ENCODE measurements at places on chromosomes 4 and X.

GRCh38 chrX:97860226-97860625, 976.5 kb downstream of the RPA4 start:
- DNase-seq: no peak

DNA sequence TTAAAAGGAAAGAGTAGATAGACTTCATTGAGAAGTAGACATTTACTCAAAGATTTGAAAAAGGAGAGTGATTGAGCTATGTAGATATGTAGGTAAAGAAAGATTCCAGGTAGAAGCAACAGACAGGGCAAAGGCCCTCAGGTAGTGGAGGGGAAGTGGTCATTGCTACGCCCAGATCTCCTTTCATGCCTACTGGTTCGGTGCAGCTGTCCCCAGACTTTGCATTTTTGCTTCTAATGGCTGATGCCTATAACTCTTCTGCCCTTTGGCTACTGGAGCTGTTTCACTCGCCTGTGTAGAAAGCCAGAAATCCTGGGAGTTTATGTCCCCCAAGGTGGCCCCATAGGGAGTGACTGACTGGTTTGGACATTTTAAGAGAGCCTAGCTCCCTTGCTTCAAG, 16.9 kb upstream of the ARMCX2 start:
- DNase-seq: no peak

- DNase-seq: no peak
Measured at GRCh38 chrX:28590396-28590795, 3.1 kb downstream of the IL1RAPL1 start.

DNA sequence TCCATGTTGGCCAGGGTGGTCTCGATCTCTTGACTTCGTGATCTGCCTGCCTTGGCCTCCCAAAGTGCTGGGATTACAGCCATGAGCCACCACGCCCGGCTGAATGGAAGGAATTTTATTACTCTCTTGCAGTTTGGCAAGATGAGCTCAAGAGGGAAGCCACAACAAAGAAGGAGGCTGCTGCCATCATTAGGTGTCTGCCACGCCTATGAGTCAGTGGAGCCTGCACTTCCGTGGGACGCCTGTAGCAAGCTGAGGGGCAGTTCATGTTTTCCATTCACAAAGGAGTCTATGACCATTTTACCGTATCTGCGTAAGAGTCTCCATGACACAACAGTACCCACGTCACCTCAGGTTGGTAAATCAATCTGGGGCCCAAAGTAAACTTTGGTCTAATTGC, 51.2 kb upstream of the CHRNA9 start:
- peak; percentile 31 for DNase-seq

- DNase-seq: no peak
Measured at GRCh38 chrX:124208660-124209059, 123.8 kb upstream of the TEX13D start.

DNA sequence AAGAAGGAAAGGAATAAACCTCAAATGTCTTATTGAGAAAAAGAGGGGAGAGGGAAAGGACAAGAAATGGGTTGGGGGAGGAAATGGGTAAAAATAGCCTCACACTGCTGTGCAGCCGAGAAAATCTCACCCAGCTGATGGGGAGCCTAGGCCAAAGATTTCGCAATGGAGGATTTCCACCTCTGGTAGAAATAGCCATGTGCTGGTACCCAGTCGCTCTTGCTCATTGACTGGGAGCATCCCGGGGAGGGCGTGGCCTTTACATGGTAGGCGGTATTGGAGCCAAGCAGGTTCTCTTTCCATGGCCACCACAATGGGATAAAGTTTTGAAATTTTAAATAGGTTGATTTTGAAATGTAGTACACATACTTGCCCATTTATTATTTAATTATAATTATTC, 255.1 kb upstream of the LDB2 start:
- no peak for DNase-seq

DNA sequence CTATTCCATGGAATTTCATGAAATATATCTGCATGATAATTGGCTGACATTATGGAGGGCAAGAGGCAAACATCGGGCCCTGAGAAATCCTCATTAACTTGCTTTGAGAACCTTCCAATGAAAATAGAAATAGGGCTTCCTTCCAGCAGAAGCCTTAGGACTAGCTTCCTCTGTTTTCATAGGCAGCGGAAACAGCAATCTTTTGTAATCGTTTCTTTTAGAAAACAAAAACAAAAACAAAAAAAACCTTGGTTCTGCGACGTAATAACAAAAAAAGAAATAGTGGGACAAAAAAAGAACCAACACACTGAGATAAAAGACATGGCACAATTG, 62.9 kb downstream of the GEMIN8 start:
- DNase-seq: no peak

DNA sequence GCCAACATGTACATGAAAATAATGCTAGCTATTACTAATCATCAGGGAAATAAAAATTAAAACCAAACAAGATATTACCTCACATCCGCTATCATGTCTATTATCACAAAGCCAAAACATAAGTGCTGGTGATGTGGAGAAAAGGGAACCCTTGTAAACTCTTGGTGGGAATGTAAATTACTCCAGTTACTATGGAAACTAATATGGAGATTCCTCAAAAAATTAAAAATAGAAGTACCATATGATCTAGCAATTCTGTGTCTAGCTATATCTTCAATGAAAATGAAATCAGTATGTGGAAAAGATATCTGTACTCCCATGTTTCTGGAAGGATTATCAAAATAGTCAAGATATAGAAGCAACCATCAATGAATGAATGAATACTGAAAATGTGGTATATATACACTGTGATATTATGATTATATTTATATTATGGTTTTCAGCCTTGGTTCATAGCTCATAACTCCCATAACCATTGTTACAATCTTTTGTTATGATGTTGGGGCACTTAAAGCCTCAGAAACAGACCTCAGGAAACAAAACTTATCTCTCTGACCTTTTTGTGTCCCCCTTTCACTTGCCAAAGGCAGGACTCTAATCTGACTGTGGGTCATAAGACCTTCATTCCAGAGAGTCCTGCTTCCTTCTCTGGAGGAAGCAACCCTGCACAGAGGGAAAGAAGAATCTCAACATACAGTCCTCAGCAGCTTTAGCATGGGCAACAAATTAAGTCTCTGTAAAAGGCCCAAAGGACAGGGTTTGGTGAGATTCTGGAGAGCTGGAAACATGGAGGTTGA, 933.2 kb downstream of the ADGRL3 start:
- DNase-seq: no peak

GRCh38 chr4:39631700-39632079, 7.0 kb downstream of the SMIM14 start:
- no peak for DNase-seq
